Nephron progenitor cell (in vitro differentiated cells): ENCODE measurements at places on chromosomes 11 and 22.

- DNase-seq: no peak
Observed at GRCh38 chr22:42375982-42376381, 56.2 kb downstream of the NFAM1 start.

DNA sequence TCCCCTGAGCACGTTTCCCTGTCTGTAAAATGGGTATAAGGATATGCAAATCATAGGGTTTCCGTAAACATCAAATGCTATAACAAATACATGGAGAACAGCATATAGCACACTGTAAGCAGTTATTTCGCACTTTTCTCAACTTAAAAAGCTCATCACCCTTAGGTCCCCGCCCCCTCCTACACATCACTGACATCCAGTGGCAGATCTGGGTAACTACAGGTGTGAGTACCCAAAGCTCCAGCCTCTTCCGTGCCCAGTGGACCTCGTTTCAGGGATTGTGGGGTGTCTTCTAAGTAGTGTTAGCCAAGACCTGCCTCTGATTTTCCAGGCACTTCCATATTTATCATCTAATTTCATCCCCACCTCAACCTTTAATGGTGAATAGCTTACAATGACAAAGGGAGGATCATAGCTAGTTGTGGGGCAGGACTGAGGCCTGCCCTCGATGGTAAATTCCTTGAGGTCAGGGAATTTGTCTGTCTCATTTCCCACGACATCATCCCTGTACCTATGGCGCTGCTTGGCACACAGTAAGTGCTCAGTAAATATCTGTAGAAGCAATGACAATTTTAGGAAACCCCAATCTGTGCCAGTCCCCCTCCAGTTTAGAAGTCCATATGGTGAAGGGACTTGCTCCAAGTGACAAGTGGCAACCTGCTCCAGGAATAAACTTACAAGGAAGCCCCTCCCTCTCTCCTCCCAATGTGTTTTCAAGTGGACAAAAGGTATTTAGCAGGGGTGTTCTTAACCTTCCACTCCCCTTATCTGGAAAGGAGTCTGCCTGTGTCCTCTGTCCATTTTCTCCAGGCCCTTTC is 340.5 kb downstream of the TENM4 start:
- DNase-seq: peak; percentile 49

DNA sequence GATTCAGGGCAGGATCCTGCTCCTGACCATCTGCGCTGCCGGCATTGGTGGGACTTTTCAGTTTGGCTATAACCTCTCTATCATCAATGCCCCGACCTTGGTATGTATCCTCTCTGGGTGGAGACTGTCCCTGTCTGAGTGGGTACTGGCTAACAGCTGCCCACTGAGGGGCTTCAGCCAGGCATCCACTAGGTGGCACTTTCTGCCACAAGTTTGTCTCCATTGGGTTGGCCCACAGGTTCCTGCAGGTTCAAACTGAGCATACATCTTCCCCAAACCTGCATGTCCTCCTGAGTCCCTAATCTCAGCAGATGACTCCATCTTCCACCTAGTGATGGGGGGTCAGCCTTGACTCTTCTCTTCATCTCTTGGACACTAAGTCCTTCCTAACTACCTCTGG is 4.4 kb downstream of the SLC2A11 start:
- peak; percentile 36 for DNase-seq

GRCh38 chr22:39318507-39319283 is 728 bp downstream of the RPL3 start:
- DNase-seq: no peak

DNA sequence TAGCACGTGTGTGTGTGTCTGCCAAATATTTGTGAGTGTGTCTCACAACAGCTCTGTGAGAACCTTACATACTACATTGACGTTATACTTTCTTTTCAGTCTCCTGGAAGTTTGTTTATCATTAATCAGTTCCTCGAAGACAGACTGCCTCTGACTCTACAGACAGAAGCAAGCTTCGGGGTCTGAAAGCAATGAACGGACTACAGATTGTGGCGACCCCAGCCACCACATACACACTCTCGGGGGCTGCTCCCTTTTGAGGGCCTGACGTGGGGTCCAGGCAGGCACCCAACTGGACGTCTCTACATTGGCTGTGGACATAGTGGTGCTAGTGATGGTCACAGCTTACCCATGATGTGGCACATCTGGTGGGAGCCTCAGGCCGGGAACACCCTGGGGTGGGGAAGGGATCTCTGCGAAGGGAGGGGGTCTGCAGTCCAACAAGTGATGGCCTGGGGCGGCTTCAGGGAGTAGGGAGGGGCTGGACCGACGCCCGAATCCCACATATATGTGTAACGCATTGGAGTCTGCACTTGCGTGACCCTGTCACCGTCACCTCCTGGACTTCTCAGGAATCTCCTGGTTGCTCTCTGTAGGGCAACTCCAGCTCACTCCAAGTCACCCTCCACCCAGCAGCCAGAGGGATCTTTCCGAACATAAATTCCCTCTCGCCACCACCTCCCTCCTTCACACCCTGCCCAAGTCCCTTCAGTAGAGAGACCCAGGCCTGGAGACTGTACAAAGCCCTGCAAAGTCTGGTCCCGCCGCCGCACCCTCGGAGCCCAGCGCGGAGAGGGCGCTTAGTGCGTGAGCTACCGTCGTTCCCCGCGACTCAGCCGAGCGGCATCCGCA is 30.4 kb upstream of the TRIM29 start:
- DNase-seq: no peak

DNA sequence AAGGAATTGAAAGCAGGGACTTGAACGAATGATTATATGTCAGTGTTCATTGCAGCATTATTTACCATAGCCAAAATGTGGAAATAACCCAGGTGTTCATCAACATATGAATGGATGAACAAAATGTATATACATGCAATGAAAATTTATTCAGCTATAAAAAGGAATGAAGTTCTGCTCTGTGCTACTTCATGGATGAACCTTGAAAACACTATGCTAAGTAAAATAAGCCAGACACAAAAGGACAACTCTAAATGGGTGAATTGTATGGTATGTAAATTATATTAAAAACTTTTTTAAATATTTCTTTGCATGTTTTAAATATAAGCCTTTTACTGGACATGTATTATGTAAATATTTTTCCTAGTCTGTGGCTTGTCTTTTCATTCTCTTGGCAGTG is 107.0 kb downstream of the ME3 start:
- no peak for DNase-seq

DNA sequence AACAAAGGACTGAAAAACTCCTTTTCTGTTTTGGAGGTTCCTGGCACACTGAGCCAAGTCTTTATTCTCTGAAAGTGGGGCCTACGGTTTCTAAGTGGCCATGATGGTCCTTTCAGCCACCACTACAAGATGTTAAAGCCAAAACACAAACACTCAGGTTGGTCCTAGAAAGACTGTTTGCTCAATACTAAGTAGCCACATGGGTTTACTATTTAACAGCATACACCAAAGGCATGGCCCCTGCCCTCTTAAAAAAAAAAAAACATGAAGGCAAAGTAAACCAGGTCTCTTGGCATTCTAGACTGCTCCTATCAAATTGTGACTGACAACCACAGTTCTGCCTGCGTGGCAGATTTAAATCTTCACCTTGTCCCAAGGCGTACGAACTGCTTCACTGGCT is 123.6 kb upstream of the BID start:
- DNase-seq: no peak

DNA sequence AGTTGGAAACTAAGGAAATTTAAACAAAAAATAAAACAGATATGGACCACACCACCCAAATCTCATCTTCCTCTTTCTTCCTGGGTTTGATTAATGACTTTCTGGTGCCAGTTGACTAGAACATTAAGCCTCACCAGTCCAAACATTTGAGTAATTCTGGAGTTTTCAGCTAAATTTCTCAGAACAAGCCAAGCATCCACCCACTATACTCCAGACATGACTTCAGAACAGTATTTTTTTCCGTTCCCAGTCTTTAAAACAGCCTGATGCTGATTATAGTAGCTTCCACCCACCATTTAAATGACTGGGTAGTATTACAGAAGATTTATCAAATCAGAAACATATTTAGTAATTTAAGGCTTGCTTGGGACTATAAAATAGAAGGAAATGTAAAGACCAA is 230.9 kb upstream of the UBASH3B start:
- no peak for DNase-seq

GRCh38 chr11:130220311-130221035 is 60.9 kb downstream of the ST14 start:
- DNase-seq: no peak

- DNase-seq: no peak
Observed at GRCh38 chr11:112029460-112029859, 4.3 kb downstream of the DLAT start.

DNA sequence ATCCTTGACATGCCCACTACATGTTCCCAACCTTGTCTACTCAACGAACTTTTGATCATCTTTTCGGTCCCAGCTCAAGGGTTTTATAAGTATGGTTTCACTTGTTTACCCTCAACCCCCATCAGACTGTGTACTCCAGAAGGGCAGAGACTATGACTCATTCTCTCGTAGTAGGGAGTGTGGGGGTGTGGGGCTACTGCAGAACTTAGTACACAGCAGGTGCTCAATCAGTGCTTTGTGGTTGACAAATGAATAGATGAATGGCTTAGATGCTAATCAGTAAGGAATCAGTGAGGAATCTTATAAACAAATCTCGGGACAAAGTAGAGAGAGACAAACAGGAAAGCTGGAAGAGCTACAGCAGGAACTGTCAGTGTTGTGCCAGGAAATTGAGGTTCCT is 151.7 kb upstream of the PLET1 start:
- no peak for DNase-seq

GRCh38 chr11:105732611-105733010 is 122.7 kb downstream of the GRIA4 start:
- no peak for DNase-seq

GRCh38 chr11:74739546-74740270 is 8.5 kb upstream of the CHRDL2 start:
- DNase-seq: peak; percentile 49

DNA sequence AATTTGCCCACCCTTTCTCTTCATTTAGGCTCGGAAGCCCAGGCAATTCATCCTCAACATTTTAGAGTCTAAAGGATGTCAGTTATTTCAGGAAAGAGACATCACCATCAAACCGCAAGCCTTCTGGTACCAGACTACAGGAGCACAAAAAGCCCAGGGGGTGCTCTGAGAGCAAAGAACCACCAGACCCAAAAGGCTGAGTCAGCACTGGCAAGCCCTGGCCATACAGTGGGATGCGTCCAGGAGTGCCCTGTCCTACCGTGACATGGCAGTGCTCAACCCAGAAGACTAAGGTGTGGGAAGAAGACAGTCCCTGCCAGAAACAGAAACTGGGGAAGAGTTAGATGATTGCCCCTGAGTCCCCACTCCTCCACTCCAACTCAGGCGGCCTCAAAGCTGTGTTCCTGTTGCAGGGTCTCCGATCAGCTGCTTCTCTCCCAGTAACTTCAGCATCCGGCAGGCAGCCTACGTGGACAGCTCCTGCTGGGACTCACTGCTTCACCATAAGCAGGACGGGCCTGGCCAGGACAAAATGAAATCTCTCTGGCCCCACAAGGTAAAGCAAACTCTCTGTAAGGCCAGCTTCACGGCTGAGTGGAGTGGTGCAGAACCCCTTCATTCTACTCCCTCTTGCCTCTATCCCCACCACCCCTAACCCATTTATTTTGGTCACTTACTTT is 1.5 kb downstream of the PANX3 start:
- peak; percentile 36 for DNase-seq
